Esophagus squamous epithelium (tissue), 5 donors: ENCODE measurements at places on chromosomes 6 and 20.

DNA sequence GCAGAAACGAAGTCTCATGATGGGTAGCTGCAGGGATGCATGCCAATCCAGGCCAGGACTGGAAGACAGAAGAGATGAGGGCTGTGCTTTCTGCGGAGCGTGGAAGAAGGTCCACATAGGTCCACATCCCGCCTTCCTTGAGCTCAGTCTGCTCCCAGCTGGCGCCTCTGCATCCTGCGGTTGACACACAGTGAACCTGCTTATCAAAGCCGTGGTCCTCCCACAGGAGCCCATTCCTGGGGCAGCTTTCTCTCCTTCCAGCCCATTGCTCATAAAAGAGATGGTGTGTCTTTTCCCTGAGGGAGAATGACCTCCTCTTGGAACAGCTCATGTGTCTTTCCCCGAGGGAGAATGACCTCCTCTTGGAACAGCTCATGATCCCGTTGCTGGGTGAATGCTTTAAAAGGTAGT is 225.4 kb downstream of the CDH4 start:
- DNase-seq: no peak

DNA sequence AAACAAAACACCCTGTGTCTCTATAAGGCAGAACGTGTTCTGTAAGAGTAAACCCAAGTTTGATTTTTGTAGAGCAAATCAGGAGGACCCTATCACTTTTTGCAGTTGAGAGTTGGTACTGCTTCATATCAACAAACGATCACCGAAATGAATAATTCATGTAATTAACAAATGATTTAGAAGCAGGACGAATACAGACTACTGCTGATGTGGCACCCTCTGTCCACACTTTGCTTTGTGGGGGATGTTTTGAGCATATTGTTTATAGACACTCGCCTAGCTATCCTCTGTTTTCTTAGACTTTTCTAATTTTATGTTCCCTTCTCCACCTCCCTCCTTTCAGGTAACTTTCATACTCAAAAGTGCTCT is 1.5 kb downstream of the CD2AP start:
- DNase-seq: no peak

GRCh38 chr6:162187168-162187935 is 540.2 kb downstream of the PRKN start:
- no peak for DNase-seq

DNA sequence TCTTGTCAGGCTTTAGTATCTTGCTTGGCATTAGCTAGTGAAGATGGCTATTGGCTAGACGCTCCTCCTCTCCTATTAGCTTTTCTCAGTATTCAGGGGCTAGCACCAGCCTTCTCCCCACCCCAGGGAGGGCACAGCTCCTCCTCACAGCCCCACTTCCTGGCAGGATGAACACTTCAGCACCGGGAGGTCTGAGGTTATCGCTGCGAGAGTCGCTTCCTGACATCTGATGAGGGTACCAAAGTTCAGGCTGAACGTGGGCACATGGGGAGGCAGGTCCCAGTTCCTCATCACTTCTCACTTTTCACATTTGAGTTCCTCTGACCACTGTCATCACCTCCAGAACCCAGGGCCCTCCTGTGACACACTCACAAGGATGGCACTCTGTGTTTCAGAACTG is 66.6 kb downstream of the LAMA4 start:
- no peak for DNase-seq

- no peak for DNase-seq
These were observed 40.9 kb downstream of the NKX2-4 start for GRCh38 chr20:21356386-21356785.
